ENCODE measurements at places on chromosomes 12 and 14.

- DNase-seq = no peak
Observed at GRCh38 chr14:64919618-64920017, 5.4 kb downstream of the CHURC1 start.

DNA sequence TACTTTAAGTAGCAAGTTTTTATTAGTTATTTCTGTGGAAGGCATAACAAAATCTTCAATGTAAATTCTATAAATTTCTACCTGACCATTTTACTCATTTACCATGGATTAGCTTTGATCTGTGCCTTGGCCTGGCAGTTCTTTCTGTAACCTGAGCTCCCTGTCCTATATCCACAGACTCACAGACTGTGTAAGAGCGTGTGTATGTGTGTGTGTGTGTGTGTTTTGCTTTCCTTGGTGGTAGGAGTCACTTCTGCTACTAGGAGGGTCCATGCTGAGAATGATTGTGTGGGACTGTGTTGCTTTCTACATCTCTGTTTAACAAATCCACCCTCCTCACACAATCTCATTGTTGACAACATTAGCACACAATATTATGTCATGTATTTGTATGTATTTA lies 221.2 kb upstream of the PELI2 start:
- no peak for DNase-seq

DNA sequence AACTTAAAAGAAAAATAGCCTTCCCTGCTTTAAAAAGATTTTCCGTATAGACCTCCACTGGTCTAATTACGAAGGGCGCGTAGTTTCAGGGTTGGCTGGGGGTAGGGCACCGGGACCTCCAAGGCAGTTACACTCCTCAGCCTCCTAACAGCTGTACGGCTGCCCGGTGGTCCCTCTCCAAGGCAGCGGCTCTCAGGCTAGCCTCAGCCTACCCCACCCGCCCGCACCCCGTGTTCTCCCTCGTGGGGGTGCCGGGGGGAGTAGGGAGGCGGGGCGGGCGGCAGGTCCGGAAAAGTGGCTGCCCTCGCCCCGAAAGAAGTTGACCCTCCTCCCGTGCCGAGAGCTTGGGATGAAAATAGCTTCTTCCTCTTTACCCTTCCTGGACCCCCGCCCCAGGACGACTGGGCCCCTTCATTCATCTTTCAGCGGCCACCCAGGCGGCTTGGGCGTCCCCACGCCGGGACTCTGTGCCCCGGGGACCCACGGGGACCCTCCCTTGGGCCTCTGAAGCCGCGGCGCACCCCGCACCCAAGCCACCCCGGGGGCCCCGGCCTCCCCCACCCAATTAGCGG lies 991 bp upstream of the RCOR1 start:
- peak; percentile 77 for DNase-seq

DNA sequence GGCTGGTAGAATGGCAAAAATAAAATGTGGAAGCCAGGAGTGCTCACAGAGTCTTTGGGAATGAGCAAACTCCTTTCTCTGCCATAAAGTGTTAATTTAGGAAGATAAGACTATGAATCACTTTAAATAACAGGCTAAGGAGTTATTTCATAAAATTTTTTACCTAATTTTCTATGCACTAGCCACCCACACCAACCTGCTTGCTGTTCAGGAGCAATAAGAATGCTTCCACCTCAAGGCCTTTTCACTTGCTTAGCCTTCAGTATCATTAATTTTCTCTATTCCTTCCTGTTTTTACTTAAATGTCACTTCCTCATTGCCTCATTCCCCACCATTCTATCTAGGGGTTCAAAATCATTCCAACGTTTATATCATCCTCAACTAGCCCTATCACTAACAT lies 326.8 kb downstream of the CCER1 start:
- no peak for DNase-seq

GRCh38 chr14:99035712-99036610 lies 236.0 kb downstream of the BCL11B start:
- DNase-seq = peak; percentile 92

DNA sequence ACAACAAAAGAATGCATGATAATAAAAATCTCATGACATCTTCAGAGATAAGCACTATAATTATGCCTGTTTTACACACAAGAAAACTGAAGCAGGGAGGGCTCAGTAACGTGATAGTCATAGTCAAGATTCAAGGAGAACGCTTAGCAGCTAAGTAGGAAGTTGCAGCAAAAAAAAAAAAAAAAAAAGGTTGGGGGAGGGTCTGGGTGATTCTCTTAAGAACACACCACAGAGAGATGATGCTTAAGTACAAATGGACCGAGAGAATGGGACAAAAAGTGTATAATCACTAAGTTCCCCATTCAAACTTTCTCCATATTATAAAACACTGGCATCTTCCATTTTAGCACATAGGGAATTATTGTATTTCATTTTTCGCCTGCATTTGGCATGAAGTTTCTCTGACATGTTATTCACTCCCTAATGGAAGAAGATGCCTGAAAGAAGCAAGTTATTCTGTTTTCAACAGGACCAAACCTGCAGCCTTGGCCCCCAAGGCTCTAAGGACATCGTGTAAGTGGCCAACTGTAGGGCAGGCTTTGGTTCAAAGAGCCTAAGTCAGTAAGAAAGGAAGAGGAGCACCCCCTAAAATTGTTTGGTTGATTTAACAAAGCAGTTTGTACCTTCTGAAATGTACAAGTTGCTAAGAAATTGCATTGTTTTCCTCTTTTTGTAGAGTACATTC lies 142.9 kb upstream of the TMPO start:
- DNase-seq = peak; percentile 61

DNA sequence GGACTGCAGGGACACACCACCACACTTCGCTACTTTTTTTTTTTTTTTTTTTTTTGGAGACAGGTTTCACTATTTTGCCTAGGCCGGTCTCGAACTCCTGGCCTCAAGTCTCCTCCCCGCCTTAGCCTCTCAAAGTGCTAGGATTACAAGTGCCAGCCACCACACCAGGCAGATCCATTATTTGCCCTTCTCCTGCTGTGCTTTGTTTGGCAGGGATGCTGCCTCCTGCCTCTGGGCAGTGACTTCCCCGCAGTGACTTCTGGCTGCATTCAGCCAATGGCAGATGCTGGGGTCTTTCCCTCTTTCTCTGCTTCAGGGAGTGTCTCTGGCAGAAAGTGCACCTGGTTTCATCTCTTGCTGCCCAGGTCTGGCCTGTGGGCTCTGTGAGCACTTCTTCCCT lies 6.7 kb upstream of the MORN3 start:
- peak; percentile 77 for DNase-seq

- DNase-seq = no peak
Observed at GRCh38 chr14:36856095-36856878, 194.6 kb downstream of the PAX9 start.

DNA sequence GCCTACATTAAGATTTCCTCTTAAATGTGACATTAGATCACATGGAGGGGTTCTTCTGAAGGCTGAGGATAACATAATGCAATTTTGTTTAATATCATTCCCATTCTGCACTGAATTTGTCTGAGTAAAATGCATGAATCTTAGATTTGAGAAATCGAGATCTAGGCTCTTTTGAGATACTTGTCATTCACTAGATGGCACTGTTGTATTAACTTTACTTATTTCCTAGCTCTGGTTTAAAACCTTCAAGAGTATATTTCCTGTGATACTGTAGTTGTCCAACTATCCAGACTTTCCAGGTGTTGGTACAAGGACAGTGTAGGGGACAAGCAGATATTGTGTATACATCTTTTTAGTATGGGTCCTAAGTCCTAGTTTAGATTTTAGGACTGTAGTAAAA lies 91.7 kb upstream of the SEL1L start:
- DNase-seq = no peak

- DNase-seq = no peak
Observed at GRCh38 chr12:27394676-27395075, 51.9 kb upstream of the SMCO2 start.

DNA sequence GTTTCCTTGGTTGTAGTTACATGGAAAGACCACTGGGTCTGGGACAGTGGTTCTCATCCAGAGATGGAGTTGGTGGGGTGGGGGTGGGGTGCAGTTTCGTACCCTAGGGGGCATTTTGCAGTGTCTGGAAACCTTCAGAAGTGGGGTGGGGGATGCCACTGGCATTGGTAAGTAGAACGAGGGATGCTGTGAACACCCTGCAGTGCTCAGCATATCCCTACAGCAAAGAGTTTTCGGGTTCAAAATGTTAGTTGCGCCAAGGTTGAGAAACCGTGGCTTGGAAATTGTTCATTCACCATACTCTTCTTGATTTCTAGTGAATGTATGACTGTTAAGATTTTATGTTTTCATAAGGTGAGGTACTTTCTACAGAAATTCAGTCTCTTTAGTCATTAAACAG lies 28.7 kb downstream of the TRAF3 start:
- no peak for DNase-seq

DNA sequence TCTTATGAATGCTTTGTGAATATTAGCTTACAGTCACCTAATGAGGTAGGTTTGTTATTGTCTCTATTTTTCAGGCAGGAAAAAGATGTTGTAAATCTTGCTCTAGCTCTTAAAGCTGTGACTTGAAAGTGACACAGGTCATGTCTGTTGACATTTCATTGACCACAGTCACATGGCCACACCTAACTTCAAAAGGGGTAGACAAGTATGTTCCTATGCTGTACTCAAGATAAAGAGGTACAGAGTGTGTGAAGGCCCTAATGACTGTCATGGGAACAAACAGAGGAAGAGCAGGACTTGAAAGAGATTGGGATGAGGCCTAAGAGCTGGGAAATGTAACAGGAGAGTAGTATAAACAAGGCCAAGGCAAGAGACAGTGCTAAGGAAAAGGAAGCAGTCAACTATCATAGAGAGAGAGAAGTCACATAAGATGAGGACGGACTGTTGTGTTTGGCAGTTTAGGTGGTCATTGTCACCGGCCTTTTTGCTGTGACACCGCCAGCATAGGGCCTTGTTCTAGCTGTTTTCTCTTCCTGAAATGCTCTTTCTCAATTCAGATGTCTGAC lies 181.0 kb downstream of the CFAP54 start:
- no peak for DNase-seq

DNA sequence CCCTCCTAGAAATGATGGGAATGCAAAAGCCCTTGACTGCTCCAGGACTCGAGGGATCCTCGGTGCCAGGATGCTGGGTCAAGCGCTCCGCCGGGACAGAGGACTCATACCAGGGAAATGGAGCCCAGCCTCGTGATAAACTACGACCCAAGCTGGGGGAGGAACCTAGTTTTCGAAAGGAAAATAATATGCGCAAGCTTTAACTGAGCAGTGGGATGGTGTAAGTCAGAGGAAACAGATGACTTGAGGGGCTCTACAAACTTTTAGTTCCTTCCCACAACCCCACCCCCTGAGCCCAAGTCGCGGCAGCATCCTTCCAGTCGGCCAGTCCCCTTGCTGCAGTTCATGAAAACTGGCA lies 654 bp upstream of the SUPT16H start:
- DNase-seq = no peak

GRCh38 chr12:76698316-76698715 lies 65.6 kb upstream of the ZDHHC17 start:
- no peak for DNase-seq

- DNase-seq = peak; percentile 52
Observed at GRCh38 chr12:38053655-38054464, 262.7 kb upstream of the ALG10B start.

GRCh38 chr14:64801800-64802199 lies 77.9 kb downstream of the SPTB start:
- peak; percentile 88 for DNase-seq

DNA sequence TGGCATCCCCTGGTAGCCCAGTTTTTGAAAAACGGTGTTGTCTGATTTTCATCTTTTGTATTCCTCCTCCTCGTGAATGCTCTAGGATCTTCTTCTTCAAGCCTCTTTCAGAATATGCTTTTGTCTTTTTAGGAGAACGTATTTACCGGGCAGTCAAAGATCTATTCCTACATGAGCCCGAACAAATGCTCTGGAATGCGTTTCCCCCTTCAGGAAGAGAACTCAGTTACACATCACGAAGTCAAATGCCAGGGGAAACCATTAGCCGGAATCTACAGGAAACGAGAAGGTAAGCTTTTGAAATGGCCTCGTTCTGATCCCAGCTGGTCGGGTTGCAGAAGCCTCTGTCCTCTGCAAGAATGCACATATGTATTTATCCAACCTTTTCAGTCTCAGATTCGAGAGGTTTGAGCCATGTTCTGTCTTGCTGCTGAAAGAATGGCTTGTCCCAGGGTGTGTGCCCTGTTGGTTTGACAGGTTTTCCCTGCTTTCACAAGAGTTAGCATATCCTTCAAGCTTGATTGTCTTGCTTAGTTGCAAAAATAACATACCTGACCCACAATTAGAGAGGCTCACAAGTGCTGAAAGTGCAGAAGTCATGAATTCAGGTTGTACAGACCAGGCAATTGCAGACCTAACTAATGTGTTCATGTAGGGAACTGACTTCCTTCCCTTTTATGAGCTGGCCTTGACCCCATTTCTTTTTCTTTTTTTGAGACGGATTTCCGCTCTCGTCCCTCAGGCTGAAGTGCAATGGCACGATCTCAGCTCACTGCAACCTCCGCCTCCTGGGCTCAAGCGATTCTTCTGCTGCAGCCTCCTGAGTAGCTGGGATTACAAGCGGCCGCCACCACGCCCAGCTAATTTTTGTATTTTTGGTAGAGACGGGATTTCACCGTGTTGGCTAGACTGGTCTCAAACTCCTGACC lies 6.8 kb downstream of the KMT5A start:
- DNase-seq = no peak

DNA sequence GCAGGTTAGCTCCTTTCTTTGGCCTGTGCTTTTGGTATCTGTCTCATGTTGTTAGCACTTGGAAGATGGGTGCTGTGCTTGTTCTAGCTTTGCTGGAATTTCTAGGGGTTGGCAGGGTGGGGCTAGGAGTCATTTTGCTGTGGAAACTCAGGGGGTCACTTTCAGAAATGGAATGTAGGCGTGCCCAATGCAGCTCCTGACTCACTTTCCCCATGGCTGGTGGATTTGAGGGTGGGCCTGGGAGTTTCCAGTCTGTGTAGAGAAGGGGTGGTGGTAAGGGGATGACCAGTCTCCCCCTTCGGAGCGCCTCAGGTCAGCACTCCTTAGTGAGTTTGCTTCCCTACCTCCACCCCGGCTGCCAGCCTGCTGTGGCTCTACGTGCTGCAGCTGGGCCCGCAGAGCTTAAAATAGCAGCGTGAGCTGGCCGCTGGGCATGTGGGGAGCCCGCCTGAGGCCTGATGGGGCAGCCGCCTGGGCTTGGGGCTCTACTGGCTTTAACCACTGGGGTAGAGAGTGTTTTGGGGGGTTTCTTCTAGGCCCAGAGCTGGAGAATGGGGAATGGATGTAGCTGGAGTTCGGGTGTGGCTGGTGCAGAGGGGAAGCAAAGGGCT lies 108.2 kb downstream of the TSPAN9 start:
- DNase-seq = peak; percentile 50

DNA sequence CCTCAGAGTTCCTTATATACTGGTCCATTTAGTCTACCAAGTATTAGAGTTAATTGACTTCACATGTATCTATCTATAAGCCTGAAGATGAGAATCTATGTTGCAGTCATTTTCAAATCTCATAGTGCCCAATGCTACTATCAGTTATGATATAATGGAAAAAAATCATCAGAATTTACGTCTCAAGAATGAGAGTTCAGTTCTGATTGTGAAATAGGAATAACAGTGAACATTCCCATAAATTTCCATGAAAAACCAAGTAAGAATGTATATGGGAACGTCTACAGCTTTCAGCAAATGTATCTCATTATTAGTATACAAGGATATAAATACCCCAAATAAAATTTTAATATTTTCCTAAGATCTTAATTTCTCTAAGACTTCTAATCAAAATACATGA lies 77.2 kb downstream of the PPP1R12A start:
- DNase-seq = no peak

- DNase-seq = peak; percentile 65
Observed at GRCh38 chr12:42921741-42922504, 332.4 kb upstream of the PRICKLE1 start.

- peak; percentile 17 for DNase-seq
Observed at GRCh38 chr12:110530511-110530910, 28.4 kb downstream of the RAD9B start.

- DNase-seq = peak; percentile 54
Observed at GRCh38 chr12:91620992-91621391, 438.4 kb upstream of the DCN start.

GRCh38 chr12:31105668-31106067 lies 32.0 kb downstream of the DDX11 start:
- peak; percentile 46 for DNase-seq
